ENCODE measurements at places on chromosomes 3 and 15.

GRCh38 chr3:186870421-186871201 is 28.1 kb downstream of the ADIPOQ start:
- no peak for DNase-seq

- no peak for DNase-seq
These were observed 276.0 kb downstream of the MFSD1 start for GRCh38 chr3:159077860-159078259.

DNA sequence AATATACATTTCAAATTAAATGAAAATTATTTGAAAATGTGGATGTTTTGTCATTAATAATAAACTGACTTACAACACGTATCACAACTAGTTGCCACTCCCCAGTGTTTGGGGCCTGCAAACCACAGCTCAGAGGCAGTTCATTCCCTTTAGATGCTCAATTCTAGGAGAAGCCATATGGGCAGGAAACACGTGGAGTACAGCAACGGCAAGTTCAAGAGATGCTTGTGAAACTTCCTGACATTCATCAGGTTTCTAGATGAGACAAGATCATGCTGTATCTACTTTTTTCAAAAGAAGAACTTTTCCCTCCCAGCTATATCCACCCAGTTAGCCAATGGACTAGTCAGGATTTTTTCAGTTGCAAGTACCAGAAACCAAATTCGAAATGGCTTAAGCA is 17.6 kb upstream of the PLA2G4D start:
- no peak for DNase-seq

- DNase-seq = no peak
These were observed 2.1 kb upstream of the RAP2B start for GRCh38 chr3:153159771-153160397.

GRCh38 chr3:64489361-64490044 is 198.3 kb downstream of the ADAMTS9 start:
- DNase-seq = peak; percentile 56

DNA sequence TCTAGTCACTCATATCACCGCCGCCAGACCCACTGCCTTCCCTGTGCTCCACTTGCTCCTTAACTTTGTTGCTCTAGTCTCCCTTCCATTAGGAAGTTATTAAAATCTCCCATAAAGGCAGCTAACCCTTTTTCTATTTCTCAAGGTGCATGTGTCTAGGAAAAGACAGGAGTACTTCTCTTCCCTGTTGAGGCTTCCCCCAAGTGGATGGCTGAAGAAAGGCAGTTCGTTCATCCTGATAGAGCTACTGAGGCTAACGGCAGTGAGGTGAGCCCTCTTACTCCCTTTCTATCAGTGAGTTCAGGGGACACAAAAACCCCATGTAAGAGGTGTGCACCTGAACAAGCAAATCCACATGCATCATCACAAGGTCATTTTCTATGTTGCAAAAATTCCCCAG is 397.8 kb downstream of the IGSF11 start:
- DNase-seq = no peak

GRCh38 chr15:39919748-39920509 is at the start of gene GPR176:
Gene GPR176 (minus strand): TSS chr15:39920266. CDS start chr15:39920026, 240 bp downstream.
- peak; percentile 75 for DNase-seq

- no peak for DNase-seq
These were observed 3.3 kb upstream of the CEP97 start for GRCh38 chr3:101720851-101721840.

DNA sequence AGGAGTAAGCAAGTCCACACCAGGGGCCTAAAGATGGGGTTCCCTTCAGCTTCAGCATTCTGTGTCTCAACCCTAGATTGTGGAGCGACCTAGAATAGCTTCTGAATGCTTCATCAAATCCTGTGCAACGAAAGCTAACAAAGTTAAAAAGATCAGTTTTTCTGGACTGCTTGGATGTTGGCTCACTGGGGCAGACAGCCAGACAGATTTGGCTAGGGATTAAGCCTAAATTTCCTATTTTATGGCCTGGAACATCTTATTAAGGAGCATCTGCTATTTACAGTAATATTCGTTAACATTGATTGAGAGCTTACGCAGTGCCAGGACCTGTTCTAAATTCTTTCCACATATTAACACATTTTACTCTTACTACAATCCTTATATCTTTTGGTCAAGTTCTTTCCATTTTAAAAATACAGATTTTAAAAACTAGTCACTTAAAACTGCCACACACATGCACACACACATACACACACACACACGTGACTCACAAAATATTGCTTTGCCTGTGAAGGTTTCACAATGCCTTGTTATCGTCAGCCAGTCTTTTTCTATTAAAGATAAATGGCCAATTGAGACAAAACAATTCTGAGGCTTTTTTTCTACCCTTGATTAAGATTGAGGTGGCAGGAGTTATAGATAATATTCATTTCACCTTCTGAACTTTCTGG is 173.3 kb upstream of the SNTN start:
- no peak for DNase-seq
